ENCODE measurements at places on chromosomes 2 and 18.

DNA sequence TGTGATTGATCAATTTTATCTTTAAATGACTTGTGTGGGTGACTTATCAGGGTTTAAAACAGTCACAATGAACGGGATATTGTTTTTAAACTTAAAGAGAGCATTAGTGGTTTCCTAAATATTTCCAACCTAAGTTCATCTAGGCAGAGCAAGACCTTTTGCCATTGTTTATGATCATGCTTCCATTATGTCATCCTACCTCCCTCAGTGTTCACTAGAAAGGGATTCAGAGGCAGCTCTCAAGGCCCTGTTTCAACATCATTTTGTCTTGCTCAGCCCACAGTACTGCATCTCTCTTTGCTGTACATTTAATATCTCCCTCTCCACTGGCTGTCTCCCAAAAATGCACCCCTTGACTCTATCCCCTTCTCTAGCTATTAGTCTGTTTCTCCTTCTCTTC is 21.5 kb upstream of the PELI1 start:
- DNase-seq = peak; percentile 45

DNA sequence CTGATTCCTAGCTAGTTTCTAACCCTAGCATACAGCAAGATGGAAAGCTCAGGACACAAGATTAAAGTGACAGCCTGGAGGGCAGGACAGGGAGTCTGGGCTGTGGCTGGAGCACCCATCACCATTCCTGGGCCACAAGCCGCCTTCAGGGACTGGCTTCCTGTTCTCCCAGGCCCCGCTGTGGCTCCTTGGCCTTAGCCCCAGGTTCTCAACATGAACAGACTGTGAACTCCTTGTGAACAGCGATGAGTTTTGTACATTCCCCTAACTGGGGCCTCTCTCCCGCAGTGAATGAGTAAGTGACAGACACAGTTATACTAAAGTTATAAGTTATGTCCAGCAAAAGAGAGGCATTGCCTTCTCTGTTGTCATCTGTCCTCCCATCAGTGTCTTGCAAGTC is 35.9 kb upstream of the SLC14A1 start:
- DNase-seq = no peak

DNA sequence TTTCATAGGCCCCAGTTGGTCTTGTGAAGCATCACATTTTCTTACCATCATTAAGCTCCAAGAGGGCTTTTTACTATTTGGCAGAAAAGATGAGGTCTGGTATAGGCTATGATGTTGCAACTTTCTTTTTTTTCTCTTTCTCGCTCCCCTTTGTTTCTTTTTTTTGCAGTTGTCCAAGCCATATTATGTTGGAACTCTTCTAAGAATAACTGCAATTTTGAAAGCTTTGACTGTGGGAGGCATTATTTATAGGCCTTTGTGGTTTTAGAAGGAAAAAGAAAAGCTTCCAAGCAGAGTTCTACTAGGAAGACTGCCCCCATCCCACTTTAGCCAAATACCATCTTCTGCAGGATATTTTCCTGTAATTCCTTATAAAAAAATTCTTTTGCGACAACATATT is 571.6 kb downstream of the ARHGAP15 start:
- DNase-seq = no peak

DNA sequence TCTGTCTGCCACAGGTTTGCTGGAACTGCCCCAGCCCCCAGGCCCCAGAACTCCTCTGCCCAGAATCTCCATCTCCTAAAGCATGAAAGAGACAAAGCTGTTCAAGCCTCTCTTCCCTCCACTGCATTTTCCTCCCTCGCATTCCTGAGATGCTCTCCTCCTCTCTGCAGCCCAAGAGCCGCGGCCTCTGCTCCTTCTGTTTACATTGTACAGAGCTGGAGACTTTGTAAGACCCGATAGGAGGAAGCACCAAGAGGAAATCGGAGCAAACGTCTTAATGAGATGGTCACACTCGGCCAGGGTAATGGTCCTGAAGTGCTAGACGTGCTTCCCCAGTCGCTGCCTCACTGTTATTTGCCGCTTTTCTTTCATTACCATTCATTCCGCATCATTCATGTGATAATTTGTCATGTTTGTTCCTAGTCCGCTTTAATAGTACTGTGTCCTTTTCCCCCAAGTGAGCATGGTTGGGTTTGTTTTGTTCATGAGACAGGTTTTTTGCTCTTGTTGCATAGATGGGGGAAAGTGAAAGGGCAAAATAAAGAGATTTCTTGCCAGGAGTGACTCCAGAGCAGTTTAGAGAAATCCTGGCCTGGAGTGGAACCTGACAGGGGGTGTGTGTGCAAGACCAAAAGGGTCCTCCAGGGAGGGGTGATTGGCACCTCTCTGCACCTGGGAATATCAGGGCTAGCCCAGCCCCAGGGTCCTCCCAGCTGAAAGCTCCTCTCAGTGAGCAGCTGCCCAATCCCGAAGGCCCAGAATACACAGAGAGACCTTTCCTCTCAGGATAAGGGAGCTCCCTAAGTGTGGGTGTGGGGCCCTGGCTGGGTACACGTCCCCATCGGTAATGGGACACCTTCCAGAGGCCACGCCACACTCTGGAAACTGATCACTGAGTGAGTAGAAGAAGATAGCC is 44.9 kb upstream of the ID2 start:
- no peak for DNase-seq
